Fibroblast of the aortic adventitia (primary cell): ENCODE measurements at places on chromosomes 11 and 22. TPM values are rescaled to one million over a fixed set of nuclear protein-coding genes. Genes with fewer than 3 reads are reported as not detected.
A peak's percentile ranks its signal among the peaks of the same experiment; 100 is the strongest.

GRCh38 chr11:119750056-119750455 lies 21.1 kb upstream of the NECTIN1 start:
- no peak for DNase-seq

- DNase-seq: no peak
These were observed 3.2 kb downstream of the LRRC32 start for GRCh38 chr11:76667271-76667818.

DNA sequence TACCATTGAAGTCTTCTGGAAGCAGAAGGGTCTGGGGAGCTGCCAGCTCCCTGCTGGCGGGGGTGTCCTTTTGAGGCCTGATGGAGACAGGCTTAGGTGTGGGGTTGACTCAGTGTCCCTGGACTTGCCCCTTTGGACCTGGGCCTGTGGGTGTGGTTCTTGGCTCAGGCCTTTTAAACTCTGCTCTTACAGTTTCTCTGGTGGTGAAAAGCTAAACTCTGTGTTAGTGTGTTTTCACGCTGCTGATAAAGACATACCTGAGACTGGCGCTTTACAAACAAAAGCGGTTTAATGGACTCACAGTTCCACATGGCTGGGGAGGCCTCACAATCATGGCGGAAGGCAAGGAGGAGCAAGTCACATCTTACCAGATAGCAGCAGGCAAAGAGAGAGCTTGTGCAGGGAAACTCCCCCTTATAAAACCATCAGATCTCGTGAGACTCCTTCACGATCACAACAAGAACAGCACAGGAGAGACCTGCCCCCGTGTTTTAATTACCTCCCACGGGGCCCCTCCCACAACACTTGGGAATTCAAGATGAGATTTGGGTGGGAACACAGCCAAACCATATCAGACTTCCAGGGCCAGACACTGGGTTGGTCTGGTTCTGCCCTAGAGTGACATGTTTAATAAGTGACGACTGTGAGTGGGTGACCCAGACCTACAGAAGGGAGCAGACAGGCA lies 26.5 kb downstream of the GRAMD4 start:
- no peak for DNase-seq

- no peak for DNase-seq
These were observed 5.9 kb upstream of the TCP11L1 start for GRCh38 chr11:33033493-33033892.

DNA sequence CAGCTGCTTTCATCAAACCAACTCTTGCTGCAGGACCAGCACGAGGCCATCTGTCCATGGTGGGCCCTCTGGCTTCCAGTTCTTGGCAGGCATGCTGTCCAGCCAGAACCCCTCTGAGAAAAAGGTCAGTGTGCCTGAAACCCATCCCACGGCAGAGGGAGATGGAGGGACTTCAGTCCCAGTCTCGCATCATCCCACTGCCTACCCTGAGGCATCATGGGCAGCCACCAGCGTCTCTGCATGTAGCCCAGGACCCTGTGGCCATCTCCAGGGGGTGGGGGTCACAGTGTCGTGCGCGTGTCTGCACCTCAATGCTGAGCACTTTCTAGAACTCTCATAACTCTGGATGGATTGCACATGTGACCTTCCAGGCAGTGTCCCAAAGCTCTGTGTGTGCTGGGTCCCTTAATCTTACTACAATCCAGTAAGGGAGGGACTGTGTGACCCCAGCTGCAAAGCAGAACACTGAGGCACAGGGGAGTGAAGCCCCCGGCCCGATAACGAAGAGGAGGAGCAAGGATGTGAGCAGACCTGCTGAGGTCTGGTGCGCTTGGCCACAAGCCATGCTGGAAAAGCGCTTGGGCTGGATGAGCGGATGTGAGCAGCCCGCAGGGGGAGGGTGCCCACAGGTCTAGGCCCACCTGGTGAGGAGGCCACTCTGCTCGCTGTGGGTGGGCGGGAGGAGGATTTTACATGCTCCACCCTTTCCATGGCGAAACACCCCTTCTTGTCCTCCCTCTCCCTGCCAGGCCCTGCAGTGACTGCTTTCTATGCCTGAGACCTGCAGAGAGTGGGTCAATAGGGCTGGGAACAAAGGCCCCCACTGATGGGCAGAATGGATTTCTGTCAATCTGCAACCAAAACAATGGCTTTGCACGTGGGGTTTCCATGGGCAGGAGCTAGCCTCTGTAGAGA lies 1401.0 kb downstream of the BRD1 start:
- no peak for DNase-seq

DNA sequence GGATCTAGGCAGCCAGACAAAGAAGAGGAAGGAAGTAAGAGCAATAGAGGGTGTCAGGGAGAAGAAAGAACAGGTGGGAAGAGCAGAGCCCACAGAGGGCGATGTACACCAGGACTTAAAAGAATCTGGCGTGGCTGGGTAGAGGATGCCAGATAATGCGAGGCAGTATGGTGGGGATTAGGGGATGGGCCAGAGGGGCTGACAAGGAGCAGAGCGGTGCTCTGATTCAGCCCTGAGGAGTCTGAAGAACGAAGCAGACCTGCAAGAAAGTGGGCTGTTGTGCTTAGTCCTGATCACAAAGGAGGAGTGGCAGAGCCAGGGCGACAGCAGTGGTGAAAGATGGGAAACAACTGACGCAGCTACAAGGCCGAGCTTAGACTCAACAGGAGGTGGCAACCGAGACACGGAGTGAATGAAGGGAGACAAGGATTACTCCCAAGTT lies 163.7 kb downstream of the LARGE1 start:
- no peak for DNase-seq

DNA sequence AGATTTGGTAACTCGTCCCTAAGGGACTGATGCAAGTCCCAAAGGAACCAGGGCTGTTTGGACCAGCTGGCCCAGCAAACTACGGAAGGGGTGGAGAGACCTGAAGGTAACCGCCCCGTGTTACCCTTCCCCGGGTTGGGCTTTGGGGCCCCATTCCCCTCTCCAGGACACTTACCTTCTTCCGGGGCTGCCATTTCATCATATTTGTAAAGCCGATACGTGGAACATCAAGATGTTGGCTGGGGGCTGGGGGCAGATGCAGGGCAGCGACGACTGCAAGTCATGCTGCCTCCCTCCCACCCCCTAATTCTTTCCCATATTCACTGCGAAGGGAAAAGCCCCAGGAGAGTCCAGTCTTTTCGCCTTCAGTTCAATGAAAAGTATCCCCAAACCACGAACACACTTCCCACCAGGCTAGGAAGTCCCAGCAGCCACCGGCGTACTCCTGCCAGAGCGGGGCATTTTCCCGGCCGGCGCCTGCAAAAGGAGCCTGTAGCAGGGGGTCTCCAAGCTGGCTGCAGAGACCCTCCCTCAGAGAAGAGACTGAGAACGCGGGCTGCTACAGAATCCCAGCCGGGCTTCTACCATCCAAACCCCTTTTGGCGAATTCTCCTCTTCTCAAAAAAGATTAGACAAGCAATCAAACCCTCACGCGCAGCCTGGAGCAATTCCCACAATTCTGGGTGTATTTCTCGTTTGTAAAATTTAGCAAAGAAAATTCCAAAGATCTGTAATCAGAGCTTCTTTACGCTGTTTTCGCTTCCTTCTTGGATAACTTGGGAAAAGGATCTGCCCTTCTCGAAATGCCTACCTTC lies 236.7 kb downstream of the TTC28 start:
- peak; percentile 58 for DNase-seq

GRCh38 chr22:31106731-31107177 lies 614 bp downstream of the SELENOM start:
- DNase-seq: peak; percentile 60

- no peak for DNase-seq
These were observed 1041.1 kb downstream of the JRKL start for GRCh38 chr11:97430877-97431276.

DNA sequence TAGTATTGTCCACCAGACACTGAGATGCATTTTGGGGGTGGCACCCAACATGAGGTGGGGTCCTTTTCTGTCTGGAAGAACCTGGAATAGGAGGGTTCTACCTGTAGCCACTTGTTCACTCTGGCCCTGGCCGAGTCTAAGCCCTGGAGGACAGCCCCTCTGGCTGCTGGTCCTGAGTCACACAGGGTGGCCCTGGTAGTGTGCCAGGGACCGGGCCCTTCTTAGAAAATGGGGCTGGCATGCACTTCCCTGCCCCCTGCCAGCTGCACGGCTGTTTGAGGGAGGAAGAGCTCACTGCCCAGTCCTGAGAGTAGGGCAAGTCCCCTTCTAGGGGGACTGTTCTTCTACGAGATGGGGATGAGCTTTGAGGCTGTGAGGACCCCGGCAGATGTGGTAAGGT lies 2.2 kb downstream of the PLCB3 start:
- no peak for DNase-seq

- no peak for DNase-seq
These were observed 1298.0 kb upstream of the CNTN5 start for GRCh38 chr11:97722721-97723120.

- DNase-seq: no peak
These were observed 90.2 kb downstream of the SEZ6L start for GRCh38 chr22:26259510-26259909.

GRCh38 chr22:40240686-40241085 lies 63.0 kb downstream of the TNRC6B start:
- no peak for DNase-seq

DNA sequence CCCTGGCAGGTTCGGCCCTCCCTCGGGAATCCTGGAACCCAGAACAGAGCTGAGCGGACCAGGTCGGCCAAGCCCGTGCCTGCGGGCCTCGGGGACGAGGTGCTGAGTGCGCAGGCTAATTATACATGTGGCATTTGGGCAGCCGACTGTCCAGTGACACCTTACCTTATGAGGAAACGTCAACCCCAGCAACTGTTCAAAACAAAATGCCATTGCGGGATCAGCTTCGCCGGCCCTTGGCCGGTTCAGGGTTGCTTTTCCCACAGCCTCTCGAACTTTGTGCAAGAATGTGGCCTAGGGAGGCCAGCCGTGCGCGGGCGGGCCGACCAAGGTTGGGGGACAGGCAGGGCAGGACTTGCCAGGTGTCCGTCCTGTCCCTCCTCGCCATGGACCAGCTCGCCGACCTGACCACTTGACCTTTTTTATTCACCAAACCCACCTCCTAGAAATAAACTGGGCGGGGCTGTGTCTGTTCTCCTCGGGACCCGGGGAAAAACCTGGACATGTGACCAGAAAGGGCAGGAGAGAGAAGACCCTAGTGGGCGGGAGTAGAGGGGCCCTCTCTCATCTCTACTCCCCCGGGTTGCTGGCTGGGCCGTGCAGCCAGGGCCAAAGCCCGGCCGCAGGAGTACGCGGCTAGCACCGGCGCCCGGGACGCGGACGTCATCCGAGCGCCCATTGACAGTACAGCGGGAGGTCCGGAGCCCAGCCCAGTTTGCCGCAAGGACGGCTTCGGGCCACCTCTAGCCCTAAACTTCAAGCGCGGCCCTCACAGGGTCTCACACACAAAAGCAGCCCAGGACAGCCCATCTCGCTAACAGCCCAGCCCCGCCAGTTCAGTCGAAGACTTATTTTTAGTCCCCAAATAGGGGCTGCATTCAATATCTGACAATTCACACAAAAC lies 134.3 kb upstream of the C11orf58 start:
- DNase-seq: no peak

DNA sequence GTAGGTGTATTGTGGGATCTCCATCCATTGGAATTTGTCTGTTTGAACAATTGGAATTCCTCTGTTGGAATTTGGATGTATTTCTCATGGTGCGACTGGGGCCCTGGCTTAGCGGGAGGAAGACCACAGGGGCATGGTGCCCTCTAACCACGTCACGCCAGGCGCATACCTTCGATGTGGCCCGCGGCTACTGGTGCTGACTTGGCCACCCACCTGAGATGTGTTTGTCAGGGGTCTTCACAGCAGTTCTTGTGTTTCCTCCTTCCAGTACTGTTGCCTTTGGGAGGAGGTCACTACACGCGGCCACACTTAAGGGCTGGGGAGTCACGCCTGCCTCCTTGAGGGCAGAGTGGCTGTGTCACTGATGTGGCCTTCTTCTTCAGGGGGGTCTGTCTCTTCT lies 36.6 kb upstream of the GRAMD4 start:
- DNase-seq: no peak

GRCh38 chr22:42991010-42991651 lies 23.8 kb downstream of the PACSIN2 start:
- DNase-seq: peak; percentile 67

- DNase-seq: peak; percentile 100
These were observed 61.9 kb downstream of the ADM start for GRCh38 chr11:10366568-10367331.

DNA sequence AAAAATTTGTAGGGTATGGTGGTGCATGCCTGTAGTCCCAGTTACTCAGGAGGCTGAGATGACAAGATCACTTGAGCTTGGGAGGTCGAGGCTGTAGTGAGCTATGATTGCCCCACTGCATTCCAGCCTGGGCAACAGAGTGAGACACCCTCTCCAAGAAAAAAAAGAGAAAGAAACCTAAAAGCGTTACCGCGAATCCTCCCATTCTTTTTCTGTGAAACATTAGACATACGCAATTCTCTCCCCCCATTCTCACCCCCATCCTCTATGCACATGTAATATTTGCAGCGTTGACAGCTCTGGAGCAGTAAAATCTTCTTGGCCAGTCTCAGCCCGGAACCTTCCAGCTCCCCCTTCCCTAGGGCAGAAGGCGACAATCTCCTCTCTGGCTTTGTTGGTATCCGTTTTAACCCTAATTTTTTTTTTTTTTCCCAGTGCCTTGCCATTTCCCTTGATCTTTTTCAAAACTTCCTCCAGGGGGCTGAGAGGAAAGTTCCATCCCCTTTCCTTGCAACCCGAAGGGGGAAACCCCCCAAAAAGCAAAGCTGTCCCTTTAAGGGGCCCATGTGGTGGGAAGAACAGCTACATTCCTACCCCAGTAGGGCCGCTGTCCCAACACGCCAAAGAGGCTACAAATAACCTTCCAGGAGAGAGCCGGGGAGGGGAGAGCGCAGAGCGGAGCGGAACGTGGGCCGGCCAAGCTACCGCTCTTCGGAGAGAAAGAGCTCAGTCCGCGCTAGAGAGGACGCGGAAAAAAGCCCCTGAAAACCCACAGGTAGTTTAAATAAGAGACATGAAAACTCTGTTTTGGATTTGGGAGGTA lies 1.9 kb downstream of the LRP4 start:
- DNase-seq: peak; percentile 82

DNA sequence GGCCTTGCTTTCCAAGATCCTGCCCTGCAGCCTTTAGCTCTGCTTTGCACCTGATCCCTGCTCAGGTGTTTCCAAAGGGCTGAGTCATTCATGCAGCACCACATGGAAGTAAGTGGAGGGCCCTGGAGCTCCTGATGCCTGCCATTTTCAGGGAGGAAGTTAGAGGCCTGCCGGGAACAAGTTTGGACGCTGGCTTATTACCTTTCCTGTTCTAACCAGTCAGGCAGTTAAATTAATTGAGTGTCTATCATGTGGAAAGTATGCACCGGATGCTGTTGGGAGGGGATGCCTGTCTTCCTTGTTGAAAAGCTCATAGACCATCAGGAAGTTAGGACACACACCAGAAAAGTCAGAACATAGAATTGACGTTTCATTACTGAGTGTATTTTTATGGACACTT lies 73.7 kb upstream of the PLET1 start:
- DNase-seq: no peak

GRCh38 chr11:99015634-99016454 lies 4.9 kb upstream of the CNTN5 start:
- DNase-seq: peak; percentile 62

SESN3 gene
- total RNA-seq: 48.8 and 74.2 TPM in 2 replicates

CWC15 gene
- total RNA-seq: 48.4 and 61.7 TPM in 2 replicates

MS4A1 gene
- total RNA-seq: 0.25 TPM in 1 of 2 replicates, not detected in the other

LTBP3 gene
- total RNA-seq: 47.3 and 147 TPM in 2 replicates

ARHGEF17 gene
- total RNA-seq: 30.3 and 70.3 TPM in 2 replicates

TRIM29 gene
- not detected in 2 replicates for total RNA-seq

MPZL2 gene
- 0.36 and 1.1 TPM in 2 replicates for total RNA-seq

MN1 gene
- 27.9 and 55.9 TPM in 2 replicates for total RNA-seq
